ENCODE measurements at places on chromosomes 2 and 18.
A peak's percentile ranks its signal among the peaks of the same experiment; 100 is the strongest.

DNA sequence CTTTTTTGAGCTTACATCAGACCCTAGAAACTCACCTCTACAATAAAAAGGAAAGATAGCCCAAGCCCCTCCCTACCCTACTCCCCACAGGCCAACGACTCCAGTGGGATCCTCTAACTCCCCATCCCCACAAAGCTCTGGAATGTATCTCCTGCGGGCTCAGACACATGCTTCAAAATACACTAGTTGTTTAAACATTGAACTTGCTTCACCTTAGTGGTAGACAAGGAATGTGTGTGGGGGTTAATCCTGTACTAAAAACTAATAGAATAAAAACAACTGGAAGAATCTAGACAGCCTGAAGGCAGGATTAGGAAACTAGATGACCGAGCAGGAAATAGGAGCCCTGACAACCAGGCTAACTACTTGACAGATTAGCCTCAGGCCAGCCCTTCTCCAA is 211.5 kb downstream of the SUCLG1 start:
- DNase-seq: no peak

GRCh38 chr2:39715095-39715494 is 49.4 kb downstream of the TMEM178A start:
- no peak for DNase-seq

GRCh38 chr2:36711741-36712314 is 15.3 kb downstream of the VIT start:
- no peak for DNase-seq

- no peak for DNase-seq
These were observed 70.1 kb upstream of the BZW1 start for GRCh38 chr2:200741468-200742202.

- DNase-seq: no peak
These were observed 494 bp upstream of the ROCK1 start for GRCh38 chr18:21112140-21112473.

- no peak for DNase-seq
These were observed 202.6 kb upstream of the SMAD2 start for GRCh38 chr18:48132797-48133655.

DNA sequence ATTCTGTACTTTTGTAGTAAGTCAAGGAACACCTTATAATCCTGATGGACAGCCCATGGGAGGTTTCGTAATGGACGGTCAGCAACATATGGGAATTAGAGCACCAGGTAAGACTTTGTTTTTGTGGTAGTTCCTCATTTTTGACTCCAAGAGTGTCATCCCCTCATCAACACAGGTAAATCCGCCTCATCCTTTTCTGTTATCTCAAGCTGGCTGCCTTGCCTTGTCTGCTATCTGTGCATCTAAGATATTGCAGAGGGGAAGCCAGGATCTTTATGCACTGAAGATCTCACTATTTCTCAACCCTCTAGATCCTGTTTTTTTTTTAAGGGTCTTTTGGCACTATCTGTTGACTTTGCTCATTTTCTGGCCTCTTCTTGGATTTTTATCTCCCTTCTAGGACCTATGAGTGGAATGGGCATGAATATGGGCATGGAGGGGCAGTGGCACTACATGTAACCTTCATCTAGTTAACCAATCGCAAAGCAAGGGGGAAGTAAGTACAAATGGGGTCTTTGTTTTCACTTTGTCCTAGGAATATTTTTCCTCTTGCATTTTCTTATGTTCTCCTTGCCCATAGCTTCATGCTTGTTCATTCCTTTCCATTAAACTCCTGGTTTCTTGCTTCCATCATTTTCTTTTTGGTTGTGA is 133.8 kb downstream of the MEIS1 start:
- DNase-seq: no peak

GRCh38 chr2:216478151-216478550 is 20.5 kb upstream of the RPL37A start:
- peak; percentile 57 for DNase-seq

DNA sequence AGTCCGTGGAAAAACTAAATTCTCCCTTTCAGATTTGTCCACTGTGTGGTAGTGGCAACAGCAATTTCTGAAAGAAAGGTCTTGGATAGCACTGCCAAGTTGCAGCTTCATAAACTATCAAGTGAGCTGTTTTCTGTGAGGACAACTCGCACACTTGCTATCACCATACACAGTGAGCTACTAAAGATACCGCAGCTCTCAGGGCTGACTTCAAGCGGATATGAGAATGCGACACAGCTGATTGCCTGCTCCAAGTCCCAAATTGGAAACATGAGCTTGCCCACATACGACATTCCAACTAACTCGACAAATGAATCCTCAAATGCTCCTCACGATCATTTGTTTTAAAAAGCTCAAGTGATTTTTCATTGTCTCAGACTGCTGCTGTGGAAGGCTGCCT is 46.2 kb downstream of the E2F6 start:
- no peak for DNase-seq

GRCh38 chr2:106044021-106044420 is 150.1 kb downstream of the UXS1 start:
- DNase-seq: no peak
